ENCODE measurements at places on chromosomes 3 and 15.

DNA sequence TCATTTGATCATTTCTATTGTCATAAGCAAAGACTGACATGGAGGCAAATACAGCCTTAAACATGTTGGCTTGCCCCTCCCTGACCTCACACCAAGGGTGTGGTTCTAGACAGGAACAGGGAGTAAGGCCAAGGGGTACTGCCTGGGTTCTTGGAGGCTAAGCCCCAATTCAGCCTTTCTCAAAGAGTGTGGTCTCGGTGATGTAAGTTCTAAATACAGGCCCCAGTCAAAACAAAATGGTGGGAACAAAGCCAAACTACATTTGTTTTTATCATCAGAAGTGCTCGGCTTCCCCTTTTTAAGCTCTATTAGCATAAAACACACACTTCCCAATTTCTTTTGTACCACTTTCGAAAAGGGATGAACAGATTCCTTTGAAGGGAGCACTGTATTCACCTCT, 129.5 kb downstream of the ATP8B4 start:
- DNase-seq: no peak

DNA sequence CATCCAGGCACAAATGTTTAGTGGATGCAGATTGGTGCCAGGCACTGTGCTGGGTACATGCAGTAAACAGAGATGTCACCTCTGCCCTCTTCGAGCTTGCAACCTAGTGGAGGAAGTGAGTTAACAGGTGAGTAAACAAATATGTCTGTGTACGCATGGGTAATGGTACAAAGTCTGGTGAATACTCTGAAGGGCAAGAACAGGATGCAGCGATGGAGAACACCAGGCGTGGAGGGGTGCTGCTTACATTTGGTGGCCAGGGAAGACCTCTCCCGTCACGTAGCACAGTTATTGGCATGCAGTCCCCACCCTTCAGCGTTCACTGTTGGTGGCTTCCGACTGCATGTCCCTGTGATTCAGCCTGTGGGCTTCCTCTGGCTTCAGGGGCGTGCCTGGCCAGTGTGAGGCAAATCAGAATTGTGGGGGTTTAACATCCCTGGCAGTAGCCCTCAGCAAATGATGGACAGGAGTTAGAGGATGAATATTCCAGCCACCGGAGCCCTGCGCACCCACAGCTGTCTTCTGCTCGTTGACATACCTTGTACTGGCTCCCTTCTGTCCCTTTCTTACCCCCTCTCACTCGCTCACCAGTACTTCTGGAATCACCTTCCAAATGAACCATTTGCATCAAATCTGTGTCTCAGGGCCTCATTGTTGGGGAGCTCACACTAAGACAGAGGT, 9.1 kb upstream of the HDAC11 start:
- DNase-seq: no peak

DNA sequence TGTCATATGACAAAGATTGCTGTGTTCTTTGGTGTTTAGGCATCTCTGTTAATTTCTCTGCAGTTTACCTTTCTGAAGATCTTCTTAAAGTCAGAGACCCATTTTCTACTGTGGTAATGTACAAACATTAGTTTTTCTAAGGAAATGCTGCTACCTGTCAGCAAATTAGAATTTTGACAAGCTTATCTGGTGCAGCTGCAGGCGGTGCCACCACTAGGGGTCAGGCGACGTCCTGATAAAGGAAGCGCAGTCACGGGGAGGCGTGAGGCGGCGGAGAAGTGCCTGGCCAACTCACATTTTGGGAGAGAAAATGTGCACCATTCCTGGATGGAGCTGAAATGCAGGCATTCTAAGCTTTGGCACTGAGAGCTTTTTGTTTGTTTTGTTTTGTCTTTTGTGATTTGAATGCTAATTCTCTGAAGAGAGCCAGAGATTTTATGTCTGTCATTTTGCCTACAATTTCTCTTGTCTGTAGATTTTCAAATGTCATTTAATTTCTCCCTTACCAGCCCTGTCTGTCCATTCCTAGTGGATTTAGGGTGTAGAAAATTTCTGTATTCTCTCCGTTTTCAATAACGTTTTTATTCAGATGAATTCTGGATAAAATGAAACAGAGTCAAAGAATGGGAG, 24.9 kb upstream of the SIAH2 start:
- DNase-seq: peak; percentile 62

DNA sequence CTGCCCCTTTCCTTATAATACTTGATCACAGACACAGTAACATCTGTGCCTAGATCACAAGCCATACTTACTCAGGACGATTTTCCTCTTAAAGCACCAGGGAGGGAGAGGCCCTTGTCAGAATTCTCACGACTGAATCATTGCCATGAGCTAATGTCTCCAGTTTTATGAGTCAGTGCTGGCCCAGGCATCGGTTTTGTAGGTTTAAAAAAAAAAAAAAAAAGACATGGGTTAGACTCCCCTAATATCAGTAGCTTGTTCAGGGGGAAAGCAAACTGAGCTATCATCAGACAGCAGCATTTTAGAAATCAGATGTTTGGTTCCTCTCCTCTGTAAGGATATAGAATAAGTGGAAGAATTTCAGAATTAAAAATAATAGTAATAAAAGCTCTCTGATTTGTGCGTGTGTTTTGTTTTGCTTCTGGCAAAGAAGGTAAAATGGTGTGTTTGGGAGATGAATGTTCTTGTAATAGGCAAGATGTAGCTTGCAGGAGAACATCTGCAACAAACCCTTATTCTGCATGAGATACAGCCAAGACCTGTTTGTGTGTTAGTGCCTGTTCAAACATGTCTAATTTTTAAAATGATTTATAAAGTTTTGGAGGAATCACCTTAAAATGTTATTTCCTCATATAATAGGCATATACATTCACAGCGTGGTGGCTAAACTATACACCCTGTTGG, 193.6 kb downstream of the TP63 start:
- DNase-seq: peak; percentile 94

- DNase-seq: no peak
Observed at GRCh38 chr3:20552605-20553275, 366.7 kb upstream of the SGO1 start.

Measured in fibroblast of skin of back (primary cell).